ENCODE measurements at places on chromosomes 12 and 14.

- no peak for DNase-seq
These were observed 635 bp downstream of the LTA4H start for GRCh38 chr12:96034621-96035282.

DNA sequence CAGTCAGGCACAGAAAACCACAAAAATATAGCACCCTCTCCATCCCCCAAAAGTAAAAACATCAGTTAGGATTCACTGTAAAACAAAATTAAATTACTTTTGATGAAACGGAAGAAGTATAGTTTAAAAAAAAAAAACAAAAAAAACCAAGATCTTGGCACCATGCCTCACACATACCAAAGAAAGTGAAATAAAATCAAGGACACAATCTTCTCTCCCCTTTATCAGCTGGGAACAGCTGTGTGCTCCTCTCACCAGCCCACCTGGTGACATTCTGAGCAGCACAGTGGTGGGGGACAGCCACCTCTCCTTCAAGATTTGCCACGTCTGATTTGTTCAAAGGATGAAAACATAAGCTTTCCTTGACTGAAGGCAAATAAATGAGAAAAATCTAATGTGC lies 55.5 kb downstream of the ESR2 start:
- DNase-seq, result no peak

GRCh38 chr12:123054371-123054770 lies 73.9 kb downstream of the ARL6IP4 start:
- DNase-seq, result no peak

DNA sequence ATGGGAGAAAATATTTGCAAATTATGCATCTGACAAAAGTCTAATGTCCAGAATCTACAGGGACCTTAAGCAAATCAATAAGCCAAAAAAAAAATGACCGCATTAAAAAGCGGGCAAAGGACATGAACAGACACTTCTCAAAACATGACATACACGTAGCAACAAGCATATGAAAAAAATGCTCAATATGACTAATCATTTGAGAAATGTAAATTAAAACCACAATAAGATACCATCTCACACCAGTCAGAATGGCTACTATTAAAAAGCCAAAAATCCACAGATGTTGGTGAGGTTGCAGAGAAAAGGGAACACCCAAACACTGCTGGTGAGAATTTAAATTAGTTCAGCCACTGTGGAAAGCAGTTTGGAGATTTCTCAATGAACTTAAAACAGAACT lies 16.1 kb downstream of the PAWR start:
- DNase-seq, result no peak

- no peak for DNase-seq
These were observed 199.8 kb downstream of the TMX1 start for GRCh38 chr14:51439896-51440295.

- DNase-seq, result no peak
These were observed 4.5 kb downstream of the DYRK4 start for GRCh38 chr12:4566474-4566873.

- DNase-seq, result no peak
These were observed 17.4 kb downstream of the TIMELESS start for GRCh38 chr12:56431850-56432249.

DNA sequence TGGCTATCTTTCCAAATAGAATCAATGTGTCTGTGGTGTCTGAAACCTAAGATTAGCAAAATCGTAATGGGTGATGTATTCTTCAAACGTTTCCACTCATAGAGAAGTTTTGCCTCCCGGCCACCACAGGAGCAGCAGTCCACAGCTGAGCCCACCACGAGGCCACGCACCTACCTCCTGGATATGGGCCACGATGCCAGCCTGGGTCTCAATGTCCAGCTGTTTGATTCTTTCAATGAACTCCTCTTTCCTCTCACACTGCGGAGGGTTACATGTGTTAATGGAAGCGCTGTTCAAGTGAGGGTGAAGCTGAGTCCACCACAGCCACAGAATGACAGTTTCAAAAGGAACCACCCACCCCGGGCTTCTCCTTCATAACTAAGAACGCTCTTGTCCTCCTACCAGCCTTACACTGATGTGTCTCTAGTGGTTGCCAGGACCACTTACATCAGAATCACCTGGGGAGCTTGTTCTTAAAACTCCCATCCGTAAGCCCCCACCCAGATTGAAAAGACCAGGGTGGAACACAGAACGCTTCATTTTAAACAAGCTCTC lies 75.3 kb downstream of the CCDC88C start:
- DNase-seq, result no peak

DNA sequence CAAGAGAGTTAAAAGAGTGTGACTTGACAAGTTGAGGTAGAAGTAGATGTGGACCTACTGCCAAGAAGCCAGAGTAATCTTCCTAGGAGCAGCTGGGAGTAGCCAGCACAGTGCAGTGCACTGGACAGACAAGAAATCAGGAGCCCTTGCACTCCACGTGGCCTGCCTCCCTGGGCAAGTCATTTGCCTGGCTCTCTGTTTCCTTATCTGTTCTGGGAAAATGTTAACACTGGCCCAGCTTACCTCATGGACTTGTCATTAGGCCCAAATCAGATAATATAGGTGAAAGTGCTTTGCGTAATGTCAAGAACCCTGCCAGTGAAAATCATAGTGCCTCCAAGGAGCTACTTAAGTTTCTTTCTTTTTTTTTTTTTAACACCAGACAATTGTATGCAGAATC lies 19.2 kb downstream of the SLC7A8 start:
- DNase-seq, result no peak

- DNase-seq, result no peak
These were observed 225.4 kb downstream of the KLHL28 start for GRCh38 chr14:44736326-44736725.

- DNase-seq, result no peak
These were observed 12.6 kb upstream of the DENND5B start for GRCh38 chr12:31603546-31604009.

DNA sequence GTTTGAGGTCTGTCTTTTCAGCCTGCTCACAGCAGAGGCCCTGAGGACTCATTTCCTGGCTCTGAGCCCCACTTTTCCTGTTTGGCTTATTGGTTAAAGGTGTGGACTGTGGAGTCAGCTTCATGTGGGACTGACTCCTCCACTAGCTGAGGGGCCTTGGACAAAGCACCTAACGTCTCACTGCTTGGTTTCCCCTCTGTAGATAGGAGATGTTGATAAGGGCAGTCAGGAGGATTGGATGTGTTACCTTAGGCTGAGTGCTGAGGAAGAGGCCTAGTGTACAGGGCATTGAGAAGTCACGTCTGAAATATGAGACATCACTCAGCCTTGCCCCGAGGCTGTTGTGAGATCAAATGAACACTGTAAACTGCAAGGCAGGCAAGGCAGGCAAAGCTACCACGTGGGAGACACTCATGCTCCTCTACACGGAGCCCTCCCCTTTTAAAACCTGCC lies 27.1 kb upstream of the TCL1A start:
- DNase-seq, result no peak
